ENCODE measurements at places on chromosomes 7 and 10.

GRCh38 chr10:3935141-3935540 lies 150.1 kb upstream of the KLF6 start:
- DNase-seq, result no peak

GRCh38 chr10:13485623-13486022 lies 43.2 kb downstream of the BEND7 start:
- DNase-seq, result no peak

DNA sequence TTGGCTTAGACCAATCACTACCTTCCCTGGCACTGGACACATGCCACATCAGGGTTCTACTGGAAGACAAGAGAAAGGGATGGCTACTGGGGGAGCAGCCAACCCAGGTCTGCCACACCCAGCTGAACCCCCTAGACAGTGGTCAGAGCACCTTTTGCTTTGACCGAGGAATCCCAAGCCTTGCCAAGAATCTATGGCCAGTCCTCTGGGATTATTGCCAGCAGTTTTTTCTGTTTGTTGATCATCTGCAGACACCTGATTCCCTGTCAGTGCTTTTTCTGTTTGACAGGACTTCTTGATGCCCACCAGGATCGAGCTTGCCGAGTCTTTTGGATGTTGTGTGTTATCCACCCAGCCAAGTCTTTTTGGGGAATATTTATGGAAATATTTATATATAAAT lies 476.2 kb upstream of the GALNT17 start:
- DNase-seq, result no peak

DNA sequence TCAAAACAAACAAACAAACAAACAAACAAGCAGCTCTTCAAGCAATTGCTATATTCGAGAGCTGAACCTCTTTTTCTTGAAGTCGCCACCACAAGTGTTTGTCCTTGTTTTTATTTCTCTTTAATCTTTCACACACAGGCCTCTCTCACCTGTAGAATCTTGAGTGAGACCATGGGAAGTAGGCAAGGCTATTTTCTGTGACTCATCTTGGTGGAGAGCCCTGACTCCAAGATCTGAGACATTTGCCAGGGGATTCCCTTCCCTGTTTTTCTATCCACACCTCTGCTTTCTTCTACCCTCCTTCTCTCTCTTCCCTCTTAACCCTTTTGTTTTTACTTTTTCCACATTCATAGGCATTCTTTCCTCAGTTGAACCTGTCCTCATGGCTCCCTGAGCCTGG lies 8.0 kb upstream of the TAS2R60 start:
- no peak for DNase-seq

- DNase-seq, result no peak
Observed at GRCh38 chr7:68857571-68857970, 740.7 kb upstream of the AUTS2 start.
